Myometrial cell (primary cell): ENCODE measurements at places on chromosomes 2 and 18. TPM values are rescaled to one million over a fixed set of nuclear protein-coding genes. Genes with fewer than 3 reads are reported as not detected.

ALPI gene
- total RNA-seq: not detected in 2 replicates

FOXI3 gene
- total RNA-seq: not detected in 2 replicates

PLA2R1 gene
- total RNA-seq: 5.1 and 5.5 TPM in 2 replicates

SPP2 gene
- not detected in 2 replicates for total RNA-seq

SLC23A3 gene
- total RNA-seq: not detected in 2 replicates

SLC9A2 gene
- total RNA-seq: not detected in 2 replicates

MSTN gene
- total RNA-seq: 13.5 and 15.6 TPM in 2 replicates

PAX3 gene
- not detected in 2 replicates for total RNA-seq

GALR1 gene
- total RNA-seq: not detected in 2 replicates

SERPINB3 gene
- not detected in 2 replicates for total RNA-seq

CXCR4 gene
- not detected in 2 replicates for total RNA-seq

PLCD4 gene
- 0.29 and 0.35 TPM in 2 replicates for total RNA-seq

IL37 gene
- total RNA-seq: not detected in 2 replicates

ACMSD gene
- total RNA-seq: not detected in 2 replicates

TMEM131 gene
- total RNA-seq: 10.4 and 16.7 TPM in 2 replicates

IL36RN gene
- not detected in 2 replicates for total RNA-seq

HIBCH gene
- total RNA-seq: 10.5 and 30.8 TPM in 2 replicates

DSEL gene
- total RNA-seq: 15.9 and 16.7 TPM in 2 replicates

CCNT2 gene
- 9.0 and 10.4 TPM in 2 replicates for total RNA-seq

TTC32 gene
- 1.2 and 4.4 TPM in 2 replicates for total RNA-seq

CNTNAP5 gene
- total RNA-seq: not detected in 2 replicates

PDE1A gene
- total RNA-seq: 7.4 and 11.2 TPM in 2 replicates

TMX3 gene
- 53.9 and 58.3 TPM in 2 replicates for total RNA-seq

IGFBP5 gene
- total RNA-seq: 1.4 and 3.0 TPM in 2 replicates

INPP5D gene
- total RNA-seq: 0.29 and 0.53 TPM in 2 replicates

SIX3 gene
- not detected in 2 replicates for total RNA-seq

DAW1 gene
- 2.8 and 9.8 TPM in 2 replicates for total RNA-seq

UGT1A10 gene
- total RNA-seq: not detected in 2 replicates
